ENCODE measurements at places on chromosomes 5 and 9. TPM values are rescaled to one million over a fixed set of nuclear protein-coding genes. Genes with fewer than 3 reads are reported as not detected.

Gene KCNMB1
- not detected for total RNA-seq

- no peaks in the 10 kb centered on the region for H3K4me1 ChIP-seq
- no peak overlapping the region for H3K27ac ChIP-seq
- H3K4me3 ChIP-seq: no peak overlapping the region
- no peaks in the 10 kb centered on the region for H3K36me3 ChIP-seq
- DNase-seq: no peak
These were observed 30.6 kb upstream of the TRIM32 start for GRCh38 chr9:116656501-116656971.

DNA sequence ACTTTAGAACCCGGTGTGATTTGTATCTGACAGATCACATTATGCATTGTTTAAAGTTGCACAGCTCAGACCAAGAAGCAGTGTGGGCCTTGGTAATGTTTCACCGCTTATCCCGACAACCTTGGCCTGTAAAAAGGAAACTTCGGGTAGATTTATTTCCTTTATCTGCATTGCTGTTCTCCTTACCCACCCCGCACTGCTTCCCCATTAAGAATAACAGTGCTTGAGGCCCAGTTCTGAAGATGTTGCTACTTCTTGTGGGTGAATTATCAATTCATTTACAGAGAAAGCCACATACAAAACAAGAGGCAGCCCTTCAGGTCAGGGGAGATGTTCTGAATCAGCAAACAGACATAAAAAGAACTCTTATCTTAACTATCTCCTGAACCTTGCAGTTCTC lies 8.4 kb downstream of the SMARCA2 start:
- no peaks in the 10 kb centered on the region for H3K36me3 ChIP-seq
- H3K27ac ChIP-seq: no peak overlapping the region
- H3K4me1 ChIP-seq: peaks cover 34% of the 10 kb centered on the region
- no peak for DNase-seq
- no peaks in the 10 kb centered on the region for H3K27me3 ChIP-seq
- H3K4me3 ChIP-seq: no peak overlapping the region

- no peak for DNase-seq
- H3K36me3 ChIP-seq: peaks cover 6% of the 10 kb centered on the region
- peaks cover 23% of the 10 kb centered on the region for H3K4me1 ChIP-seq
- no peaks in the 10 kb centered on the region for H3K27me3 ChIP-seq
- H3K27ac ChIP-seq: no peak overlapping the region
- H3K4me3 ChIP-seq: no peak overlapping the region
These were observed 51.0 kb upstream of the IFNK start for GRCh38 chr9:27473111-27473529.

Data from progenitor cell of endocrine pancreas (in vitro differentiated cells).